ENCODE measurements at places on chromosomes 2 and 18.

GRCh38 chr18:57921708-57922107 is 118.6 kb upstream of the ATP8B1 start:
- no peak for DNase-seq

GRCh38 chr18:36366994-36367839 is 69.7 kb downstream of the FHOD3 start:
- DNase-seq: no peak

DNA sequence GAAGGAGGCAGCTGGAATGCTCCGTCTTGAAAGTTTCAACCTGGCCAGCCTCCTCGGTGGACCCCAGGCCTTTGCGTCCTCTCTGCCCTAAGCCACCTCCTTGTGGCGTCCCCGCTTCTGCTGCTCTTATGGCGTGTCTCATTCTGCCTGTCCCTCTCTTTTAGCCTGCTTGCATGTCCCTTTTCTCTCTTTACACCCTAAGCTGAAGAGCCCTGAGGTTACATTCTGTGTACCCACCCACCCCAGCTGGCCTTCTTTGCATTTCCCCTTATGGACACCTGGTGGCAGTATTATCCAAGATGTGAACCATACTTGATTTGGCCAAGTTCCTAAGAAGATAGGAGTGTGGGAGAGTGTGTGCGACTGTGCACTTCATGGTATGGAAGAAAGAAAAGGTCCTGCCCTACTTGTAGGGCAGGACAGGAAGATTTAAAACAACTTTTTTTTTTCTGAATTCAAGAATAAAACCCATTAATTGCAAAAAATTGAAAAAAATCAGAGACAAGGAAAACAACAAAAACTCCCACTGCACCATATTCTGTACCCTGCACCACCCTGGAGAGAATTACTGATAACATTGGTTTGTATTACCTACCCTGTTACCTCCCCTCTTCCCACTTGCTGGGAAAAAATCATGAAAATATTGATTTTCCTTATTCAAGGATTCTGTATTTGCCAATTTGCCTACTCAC is 77.4 kb downstream of the DYSF start:
- DNase-seq: no peak

DNA sequence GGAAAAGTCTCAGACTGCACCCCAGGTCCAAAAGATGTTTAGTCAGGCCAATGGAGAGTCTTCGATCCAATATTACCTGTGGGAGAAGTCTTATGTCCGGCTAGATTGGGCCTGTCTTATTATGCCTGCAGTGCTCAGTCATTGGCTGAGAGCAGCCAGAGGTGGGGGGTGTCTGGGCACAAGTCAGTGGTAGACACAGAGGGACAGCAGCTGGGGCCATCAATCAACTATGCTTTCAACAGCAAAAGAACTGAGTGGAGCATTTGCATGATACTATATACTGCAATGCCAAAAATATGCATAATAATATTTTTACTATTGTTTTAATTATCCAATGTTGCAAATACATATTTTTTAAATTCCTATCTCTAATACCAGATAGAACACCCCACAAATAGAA is 298.6 kb upstream of the CDH20 start:
- DNase-seq: no peak

- DNase-seq: no peak
Observed at GRCh38 chr2:42348113-42348805, 12.8 kb downstream of the COX7A2L start.

All from retinal pigment epithelial cell (primary cell).